ENCODE measurements at places on chromosomes 6 and 20.

- no peak for DNase-seq
Measured at GRCh38 chr6:66599541-66599940, 892.5 kb upstream of the EYS start.

DNA sequence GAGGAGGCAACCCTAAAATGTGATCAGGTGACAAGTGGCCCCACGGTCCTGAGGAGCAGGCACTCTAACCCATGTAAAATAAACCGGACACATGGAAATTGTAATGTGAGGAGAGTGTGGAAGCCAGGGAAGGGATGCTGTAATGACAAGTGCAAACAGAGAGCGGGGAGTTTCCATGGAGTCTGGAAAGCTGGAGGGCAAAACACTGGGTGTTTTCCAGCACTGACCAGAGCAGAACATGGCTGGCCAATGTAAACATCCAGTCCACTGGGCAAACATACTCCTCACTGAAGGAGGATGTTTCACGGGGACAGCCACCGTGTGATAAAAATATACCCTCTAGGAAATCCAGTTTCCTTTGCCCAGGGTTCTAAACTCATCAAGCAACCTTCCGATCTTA lies 219.0 kb upstream of the JARID2 start:
- no peak for DNase-seq

- no peak for DNase-seq
Measured at GRCh38 chr20:34797012-34797995, 28.1 kb downstream of the NCOA6 start.

GRCh38 chr6:78530208-78530607 lies 337.1 kb upstream of the IRAK1BP1 start:
- no peak for DNase-seq

- no peak for DNase-seq
Measured at GRCh38 chr6:119161438-119161837, 83.0 kb upstream of the FAM184A start.

GRCh38 chr6:140045116-140045515 lies 670.7 kb upstream of the CITED2 start:
- DNase-seq = no peak

DNA sequence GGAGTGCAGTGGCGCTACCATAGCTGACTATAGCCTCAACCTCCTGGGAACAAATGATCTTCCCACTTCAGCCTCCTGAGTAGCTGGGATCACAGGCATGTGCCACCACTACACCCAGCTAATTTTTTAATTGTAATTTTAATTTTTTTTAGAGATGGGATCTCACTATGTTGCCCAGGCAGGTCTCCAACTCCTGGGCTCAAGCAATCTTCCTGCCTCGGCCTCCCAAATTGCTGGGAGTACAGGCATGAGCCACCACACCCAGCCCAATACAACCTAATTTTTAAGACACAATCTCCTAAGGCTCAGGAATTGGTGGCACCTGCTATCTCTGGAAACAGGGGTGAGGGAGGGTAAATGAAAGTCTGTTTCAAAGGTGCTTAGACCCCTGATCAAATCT lies 5.8 kb downstream of the ZBTB24 start:
- DNase-seq = no peak

DNA sequence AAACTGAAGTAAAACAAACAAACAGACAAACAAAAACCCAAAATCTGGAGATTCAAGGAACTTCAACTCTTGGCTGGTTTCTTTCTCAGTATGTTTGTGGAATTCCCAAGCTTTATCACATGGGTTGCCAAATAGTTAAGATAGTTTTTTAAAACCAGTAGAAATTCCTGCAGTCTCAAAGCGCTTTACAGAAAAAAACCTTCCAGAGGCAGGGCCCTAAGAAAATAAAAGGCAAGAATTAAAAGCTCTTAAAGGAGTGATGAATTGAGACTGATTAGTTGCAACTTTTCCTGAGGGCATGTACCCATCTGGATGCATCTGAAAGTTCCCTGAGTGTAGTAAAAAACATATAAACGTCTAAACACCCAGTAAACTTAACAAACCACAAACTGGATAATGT lies 25.9 kb upstream of the PTCHD4 start:
- no peak for DNase-seq

DNA sequence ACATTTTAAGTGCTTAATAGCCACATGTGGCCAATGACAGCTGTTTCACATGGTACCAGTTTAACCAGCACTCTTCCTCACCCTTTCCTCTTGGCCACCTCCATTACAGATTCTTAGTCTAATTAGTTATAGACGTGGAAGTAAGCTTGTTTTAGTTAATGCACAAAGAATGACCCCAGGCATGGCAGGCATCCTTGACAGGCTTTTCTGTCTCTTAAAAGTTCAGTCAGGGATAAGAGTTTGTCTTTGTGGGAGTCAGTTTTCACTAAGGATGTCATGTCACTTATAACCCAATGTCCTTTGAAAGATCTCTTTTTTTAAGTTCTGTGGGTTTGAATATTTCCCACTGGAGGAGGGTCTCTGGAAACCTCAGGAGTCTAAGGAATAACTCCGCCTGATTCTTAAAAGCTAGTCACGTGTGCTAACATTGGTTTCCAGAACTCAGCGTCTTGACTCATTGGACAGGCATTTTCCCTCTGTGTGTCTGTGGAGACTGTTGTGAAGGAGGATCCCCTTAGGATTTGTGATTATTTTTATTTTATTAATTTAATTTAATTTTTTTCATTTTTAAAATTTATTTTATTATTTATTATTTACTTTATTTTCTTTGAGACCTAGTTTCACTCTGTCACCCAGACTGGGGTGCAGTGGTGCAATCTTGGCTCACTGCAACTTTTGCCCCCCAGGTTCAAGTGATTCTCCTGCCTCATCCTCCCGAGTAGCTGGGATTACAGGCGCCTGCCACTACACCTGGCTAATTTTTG lies 171.4 kb downstream of the ZFAND3 start:
- DNase-seq = no peak

DNA sequence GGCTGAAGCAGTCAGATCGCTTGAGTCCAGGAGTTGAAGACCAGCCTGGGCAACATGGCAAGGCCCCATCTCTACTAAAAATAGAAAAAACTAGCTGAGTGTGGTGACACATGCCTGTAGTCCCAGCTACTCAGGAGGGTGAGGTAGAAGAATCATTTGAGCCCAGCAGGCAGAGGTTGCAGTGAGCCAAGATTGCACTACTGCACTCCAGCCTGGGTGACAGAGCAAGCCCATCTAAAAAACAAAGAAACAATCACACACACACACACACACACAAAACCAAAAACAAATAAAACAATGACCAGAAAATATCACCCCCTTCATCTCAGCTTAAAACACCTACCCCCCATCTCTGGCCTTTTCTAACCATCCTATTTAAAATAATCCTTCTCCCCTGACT lies 68.0 kb downstream of the BTBD9 start:
- DNase-seq = no peak

GRCh38 chr6:143478479-143479062 lies 28.0 kb downstream of the PEX3 start:
- DNase-seq = no peak

GRCh38 chr6:137729866-137730629 lies 137.0 kb upstream of the TNFAIP3 start:
- DNase-seq = no peak

DNA sequence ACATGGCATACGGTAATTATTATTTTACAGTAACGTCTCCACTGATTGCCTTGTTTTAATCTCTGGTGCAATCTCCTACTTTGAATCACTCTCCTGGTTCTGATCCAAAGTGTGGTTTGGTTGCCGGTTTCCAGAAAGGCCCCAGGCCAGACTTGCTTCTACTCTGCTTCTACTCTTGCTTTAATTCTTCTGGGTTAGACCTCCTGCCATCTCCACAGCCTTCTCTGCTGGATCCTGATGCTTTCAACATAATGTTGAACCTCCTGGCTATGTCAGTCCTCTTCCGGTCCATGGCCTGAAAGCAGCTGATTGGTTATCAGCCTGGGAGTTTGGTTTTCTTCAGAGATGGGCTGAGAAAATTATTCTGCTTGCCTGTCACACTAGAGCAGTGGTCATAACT lies 266.5 kb upstream of the RIMS1 start:
- DNase-seq = no peak

DNA sequence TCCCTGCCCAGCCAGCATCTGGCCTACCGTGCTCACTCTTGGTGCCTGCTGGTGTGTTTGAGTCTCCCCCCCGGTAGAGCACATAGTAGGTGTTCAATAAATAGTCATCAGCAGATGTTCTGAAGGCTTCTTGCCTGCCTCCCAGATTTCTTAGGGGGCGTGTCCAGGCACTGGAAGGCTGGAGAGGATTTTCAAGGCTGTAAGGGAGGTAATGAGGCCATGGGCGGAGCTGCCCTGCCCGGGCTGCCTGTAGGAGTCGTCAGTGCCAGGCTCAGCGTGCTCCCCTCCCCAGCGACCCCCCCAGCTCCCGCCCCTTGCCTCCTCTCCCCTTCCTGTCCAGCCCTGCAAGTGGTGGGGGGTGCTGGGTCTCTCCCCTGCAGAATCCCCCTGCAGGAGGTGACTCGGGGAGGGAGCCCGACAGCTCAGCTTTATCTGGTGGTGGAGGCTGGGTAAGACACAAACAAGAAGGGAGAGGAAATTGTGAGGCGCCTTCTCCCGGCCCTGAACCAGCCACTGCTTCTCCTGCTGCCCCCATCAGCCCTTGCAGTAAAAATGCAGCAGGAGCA lies 55.9 kb downstream of the BCAS4 start:
- no peak for DNase-seq

DNA sequence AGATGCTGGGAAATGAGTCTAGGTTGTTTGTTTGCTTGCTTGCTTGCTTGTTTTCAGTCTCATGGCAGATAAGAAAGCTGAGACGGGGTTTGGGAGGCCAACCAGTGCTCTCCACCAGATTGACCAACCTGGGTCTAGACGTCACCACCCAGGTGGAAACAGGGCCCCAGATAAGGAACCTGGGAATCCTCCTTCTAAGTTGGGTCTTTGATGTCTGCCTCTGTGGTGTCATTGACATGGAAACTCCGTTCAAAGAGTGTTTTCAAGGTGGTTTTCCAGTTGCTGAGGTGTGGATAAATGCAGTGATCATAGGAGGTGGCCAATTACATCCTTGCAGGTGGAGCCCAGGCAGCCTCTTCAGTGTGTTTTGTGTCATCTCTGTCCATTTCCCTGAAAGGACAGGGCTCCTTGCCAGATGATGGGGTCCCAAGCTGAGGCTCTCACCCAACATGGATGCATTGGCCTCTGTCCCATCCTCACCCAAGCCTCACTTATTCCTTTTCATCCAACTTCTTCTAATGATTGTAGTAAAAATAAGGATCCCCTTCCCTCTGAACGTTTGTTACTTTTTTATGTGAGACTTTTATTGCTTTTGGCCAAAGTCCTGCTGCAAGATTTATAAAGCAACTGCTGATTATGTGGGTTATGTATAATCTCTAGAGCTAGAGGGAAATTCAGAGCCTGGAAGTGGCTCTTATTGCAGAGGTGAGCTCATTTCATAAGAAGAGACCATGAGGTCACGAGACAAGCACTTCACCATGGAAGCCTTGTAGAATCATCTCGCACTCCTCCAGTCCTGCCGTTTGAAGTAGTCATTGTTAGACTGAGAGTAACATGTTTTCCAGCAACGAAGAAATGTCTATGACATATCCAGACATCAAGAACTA lies 32.0 kb upstream of the SYNDIG1 start:
- DNase-seq = no peak

DNA sequence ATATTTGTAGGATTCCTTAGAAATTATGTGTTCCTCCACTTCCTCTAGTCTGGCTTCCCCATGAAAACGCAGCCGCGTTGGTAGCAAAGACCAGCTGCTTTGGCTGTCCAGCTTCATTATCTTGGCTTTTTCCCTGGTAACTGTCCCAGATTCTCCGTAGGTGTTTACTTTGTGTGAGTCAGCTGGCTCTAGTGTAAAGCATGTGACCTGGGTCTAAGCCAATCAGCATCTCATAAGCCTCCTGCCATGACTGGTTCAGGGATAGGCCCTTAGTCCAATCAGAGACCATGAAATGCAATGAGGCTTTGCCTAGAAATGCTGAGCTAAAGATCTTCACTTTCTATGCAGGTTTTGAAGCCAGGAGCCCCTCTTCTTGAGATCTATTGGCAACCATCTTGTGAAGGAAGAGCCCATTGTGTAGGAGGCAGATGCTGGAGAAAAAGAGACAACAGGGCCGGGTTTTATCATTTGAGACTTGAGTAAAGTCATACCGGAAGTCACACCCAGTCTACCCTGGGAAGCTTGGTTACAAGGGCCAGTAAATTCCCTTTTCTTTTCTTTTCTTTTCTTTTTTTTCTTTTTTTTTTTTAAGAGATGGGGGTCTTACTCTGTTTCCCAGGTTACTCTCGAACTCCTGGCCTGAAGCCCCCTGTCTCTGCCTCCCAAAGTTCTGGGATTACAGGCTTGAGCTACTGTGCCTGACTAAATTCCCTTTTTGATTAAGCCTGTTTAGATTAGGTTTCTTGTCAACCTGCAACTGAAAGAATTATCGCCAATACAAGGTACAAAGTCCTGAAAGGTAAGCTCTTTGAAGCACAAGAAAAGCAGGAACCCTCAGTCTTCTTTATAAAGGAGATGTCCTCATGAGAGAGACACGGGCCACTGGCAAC lies 256.5 kb upstream of the RREB1 start:
- no peak for DNase-seq

DNA sequence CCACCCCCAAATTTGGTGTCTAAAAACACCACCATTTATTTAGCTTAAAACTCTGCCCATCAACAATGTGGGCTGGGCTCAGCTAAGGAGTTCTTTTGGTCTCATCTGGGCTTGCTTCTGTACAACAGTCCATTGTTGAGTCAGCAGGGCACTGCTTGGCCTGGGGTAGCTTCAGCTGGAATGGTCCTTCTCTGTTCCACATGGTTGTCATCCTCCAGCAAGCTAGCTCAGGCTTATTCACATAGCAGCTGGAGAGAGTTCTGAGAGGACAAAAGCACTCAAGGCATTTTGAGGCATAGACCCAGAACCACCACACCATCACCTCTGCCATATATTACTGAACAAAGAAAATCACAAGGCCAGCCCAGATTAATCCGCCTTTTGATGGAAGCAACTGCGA lies 95.6 kb upstream of the ISM1 start:
- DNase-seq = no peak

DNA sequence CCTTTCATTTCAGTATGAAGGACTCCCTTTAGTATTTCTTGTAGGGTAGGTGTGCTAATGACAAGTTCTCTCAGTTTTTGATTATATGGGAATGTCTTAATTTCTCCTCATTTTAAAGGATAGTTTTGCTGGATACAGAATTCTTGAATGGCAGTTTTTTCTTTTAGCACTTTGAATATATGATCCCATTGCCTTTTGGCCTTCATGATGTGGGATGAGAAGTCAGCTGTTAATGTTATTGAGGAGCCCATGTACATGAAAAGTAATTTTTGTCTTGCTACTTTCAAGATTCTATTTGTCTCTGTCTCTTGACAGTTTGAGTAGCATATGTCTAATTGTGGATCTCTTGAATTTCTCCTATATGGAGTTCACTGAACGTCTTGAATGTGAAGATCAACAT lies 30.9 kb downstream of the RSPH3 start:
- DNase-seq = no peak

GRCh38 chr6:137016356-137016755 lies 28.4 kb downstream of the IL20RA start:
- no peak for DNase-seq

GRCh38 chr6:47456536-47456975 lies 21.0 kb upstream of the CD2AP start:
- DNase-seq = no peak
